ENCODE measurements at places on chromosomes 2 and 18.
A peak's percentile ranks its signal among the peaks of the same experiment; 100 is the strongest.

- DNase-seq, result no peak
Observed at GRCh38 chr2:66803726-66804125, 368.8 kb downstream of the MEIS1 start.

DNA sequence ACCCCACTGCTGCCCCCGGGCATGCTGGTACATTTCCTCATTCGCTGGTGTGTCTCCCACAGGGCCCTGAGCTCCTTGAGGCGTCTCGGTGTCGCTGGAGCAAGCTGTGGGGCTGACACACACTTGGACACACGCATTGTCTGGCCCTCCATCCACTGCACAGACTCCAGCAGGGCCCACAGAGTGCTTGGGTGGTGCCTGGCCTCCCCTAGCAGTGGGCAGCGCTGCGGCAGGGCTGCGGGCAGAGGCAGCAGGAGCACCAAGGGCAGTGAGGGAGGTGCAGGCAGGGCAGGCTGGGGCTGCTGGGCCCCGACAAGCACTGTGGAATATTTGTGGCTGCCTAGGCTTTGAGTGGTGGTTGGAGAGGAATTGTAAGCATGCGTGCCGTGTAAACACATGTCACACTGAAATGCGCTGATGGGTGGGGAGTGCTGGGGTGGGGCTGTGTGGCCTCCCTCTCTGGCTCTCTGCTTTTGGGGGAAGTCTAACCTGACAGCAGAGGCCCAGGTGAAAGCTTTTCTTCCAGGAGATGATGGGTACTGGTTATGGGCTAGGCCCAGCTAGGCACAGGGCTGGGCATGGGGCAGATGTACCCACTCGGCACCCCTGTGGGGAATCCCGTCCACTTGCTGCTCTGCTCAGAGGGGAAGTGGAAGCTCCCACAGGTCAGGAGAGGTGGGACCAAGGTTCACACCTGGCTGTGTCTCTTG, 55.5 kb upstream of the HS6ST1 start:
- peak; percentile 47 for DNase-seq

DNA sequence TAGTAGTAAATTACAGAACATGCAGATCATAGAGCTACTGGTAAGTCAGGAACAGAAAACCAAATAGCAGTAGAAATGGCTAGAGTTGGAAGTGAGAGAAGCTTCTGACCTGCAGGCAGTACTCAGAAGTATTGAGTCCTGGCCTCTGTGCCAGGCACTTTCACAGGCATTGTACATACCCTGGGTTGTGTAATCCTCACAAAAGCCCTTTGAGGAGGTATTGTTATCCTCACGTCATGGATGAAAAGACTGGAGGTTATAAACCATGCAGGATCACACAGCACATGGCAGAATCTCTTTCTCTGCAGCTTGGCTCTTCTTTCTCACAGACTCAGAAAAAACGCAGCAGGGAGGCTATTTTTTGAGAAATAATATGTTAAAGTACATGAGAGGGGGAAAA, 789.3 kb upstream of the FAM98A start:
- DNase-seq, result no peak

DNA sequence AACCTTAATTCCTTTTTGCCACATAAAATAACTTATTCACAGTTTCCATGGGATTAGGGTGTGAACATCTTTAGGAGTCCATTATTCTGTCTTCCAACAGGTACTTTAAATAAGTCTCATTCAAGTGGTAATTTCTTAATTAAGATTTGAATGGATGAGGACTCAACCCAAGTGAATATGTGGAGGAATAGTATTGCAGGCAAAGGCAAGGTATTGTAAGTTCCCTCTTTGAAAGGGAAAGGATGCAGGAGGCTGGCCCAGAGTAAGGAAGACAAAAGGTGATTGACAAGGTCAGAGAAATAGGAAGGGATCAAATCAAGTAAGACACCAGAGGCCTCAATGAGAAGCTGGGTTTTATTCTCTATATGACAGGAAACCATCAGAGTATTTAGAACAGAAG, 238.2 kb upstream of the RBMS1 start:
- no peak for DNase-seq

DNA sequence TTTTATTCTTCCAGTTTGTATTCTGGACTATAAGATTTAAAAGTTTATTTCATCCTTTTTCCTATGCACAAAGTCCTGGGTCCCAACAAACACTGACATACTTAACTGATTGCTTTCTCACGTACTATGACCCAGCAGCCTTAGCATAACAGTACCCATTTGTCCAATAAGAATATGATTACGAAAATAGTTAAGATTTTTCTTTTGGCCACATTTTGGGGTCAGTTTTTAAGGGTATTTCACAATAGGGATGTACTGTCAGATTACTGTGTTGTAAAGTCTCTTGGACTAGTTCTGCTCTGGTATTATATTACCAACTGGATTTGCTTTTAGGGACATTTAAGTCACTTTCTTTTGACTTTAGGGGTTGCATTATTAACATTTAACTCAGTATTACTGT, 46.1 kb downstream of the TTC39C start:
- DNase-seq, result no peak

- no peak for DNase-seq
Observed at GRCh38 chr2:1808981-1809422, 64.7 kb upstream of the PXDN start.

GRCh38 chr2:69292256-69292655, 94.8 kb downstream of the GFPT1 start:
- no peak for DNase-seq

- DNase-seq, result no peak
Observed at GRCh38 chr18:59871711-59872362, 28.0 kb upstream of the PMAIP1 start.

DNA sequence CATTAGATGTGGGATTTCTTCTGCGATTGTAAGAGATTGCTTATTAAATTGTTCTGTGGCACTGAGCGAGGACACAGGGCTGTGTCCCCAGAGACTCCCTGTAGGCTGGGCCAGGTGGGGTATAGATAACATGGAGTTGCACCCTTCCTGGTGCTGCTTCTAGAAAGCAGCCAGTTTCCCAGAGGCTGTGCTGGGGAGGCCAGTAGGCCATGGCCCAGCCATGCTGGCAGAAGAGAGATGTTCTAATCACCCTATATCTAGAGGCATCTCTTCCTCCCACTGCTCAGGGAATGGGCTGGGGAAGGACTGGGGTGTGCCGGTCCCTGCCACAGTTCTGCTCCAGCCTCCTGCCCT, 66.9 kb downstream of the HS1BP3 start:
- no peak for DNase-seq

DNA sequence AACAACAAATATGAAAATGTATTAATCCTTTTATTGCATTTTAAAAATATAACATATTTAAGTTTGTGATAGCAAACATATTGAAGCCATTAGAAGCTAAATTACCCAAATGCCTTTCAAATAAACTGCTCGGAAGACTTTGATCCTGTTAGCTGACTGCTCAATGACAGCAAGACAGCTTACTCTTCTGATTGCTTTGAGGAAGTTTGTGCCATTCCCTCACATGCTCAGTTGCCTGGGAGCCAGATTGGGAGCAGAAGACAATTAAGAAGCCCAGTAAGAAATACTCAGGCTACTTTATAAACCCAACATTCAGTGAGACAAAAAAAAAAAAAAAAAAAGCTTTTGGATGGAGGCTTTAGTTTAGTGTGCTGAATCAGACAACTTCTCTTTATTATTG, 407.1 kb upstream of the SOX11 start:
- DNase-seq, result no peak

- DNase-seq, result no peak
Observed at GRCh38 chr2:18980786-18981430, 377.5 kb downstream of the OSR1 start.

DNA sequence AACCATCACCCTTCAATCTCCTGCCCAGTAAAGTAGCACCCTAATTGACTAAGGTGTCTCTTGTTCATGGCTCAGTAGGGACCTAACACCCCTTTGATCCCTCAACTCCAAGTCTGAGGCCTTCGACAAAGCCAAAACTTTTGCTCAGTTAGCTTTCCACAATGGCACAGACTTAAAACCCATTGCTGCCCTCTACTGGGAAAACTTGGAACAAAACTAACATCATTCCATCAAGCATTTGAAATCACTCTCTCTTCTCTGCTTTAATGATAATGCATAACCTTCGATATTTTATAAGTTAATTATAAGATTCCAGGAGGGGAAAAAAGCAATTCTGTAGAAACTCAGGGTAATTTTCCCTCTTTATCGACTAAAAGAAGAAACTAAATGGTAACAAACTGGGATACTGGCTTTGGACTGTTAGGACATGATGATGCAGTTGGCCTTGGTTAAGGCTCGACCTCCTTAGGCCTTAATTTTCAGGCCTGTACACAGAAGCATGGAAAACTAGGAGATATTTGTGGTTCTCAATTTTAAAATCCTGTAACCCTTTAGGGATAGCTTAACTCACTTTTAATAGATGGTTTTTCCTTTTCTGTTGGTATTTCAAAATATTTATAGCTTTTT, 127.8 kb downstream of the STK39 start:
- DNase-seq, result peak; percentile 75

GRCh38 chr2:72204786-72205503, 57.3 kb upstream of the CYP26B1 start:
- no peak for DNase-seq

DNA sequence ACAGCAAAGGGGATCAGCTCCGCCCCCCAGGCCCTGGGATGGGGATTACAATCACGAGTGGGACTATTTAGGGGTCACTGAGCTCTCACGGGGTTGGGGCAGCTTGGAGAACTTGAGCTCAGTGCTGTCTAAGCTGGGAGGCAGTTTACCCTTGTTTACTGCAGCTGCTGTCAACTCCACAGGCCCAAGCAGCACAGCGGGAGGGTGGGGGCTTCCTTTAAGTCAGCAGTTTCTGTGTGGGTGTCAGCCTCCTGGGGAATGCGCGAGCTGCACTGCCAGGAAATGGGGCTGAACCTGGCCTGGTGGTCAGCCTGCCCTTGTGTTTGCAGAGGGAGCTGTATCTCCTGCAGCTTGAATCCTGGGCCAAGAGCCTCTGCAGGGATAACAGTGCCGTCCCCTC, 29.8 kb downstream of the TOGARAM2 start:
- peak; percentile 65 for DNase-seq

- peak; percentile 49 for DNase-seq
Observed at GRCh38 chr18:58484989-58485981, 143.6 kb downstream of the ALPK2 start.

Data from hepatocyte (in vitro differentiated cells).